ENCODE measurements at places on chromosomes 11 and 22.
A peak's percentile ranks its signal among the peaks of the same experiment; 100 is the strongest.

DNA sequence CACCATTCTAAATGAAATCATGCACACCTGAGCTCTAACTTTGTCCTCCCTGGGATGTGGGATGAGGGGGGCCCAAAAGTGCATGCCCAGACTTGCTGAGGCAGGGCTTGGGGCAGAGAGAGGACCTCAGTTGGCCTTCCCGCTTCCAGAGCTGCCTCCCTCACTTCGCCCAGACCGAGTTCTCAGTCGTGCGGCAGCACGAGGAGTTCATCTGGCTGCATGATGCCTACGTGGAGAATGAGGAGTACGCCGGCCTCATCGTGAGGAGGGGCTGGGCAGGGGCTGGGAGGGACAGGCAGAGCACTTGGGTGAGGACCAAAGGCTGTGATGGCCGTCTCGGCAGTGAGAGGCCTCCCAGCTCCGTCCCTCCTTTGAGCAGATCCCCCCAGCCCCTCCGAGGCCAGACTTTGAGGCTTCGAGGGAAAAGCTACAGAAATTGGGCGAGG, 8.2 kb downstream of the CFL1 start:
- no peak overlapping the region for H3K4me3 ChIP-seq
- H3K4me1 ChIP-seq, result peaks cover 16% of the 10 kb centered on the region
- H3K27me3 ChIP-seq, result peaks cover 34% of the 10 kb centered on the region
- H3K36me3 ChIP-seq, result peaks cover 26% of the 10 kb centered on the region

GRCh38 chr22:45731041-45731797, 59.6 kb downstream of the ATXN10 start:
- no peak overlapping the region for H3K4me3 ChIP-seq
- no peak for DNase-seq
- peaks cover 4% of the 10 kb centered on the region for H3K36me3 ChIP-seq
- no peak overlapping the region for H3K27ac ChIP-seq
- H3K4me1 ChIP-seq, result peaks cover 7% of the 10 kb centered on the region

DNA sequence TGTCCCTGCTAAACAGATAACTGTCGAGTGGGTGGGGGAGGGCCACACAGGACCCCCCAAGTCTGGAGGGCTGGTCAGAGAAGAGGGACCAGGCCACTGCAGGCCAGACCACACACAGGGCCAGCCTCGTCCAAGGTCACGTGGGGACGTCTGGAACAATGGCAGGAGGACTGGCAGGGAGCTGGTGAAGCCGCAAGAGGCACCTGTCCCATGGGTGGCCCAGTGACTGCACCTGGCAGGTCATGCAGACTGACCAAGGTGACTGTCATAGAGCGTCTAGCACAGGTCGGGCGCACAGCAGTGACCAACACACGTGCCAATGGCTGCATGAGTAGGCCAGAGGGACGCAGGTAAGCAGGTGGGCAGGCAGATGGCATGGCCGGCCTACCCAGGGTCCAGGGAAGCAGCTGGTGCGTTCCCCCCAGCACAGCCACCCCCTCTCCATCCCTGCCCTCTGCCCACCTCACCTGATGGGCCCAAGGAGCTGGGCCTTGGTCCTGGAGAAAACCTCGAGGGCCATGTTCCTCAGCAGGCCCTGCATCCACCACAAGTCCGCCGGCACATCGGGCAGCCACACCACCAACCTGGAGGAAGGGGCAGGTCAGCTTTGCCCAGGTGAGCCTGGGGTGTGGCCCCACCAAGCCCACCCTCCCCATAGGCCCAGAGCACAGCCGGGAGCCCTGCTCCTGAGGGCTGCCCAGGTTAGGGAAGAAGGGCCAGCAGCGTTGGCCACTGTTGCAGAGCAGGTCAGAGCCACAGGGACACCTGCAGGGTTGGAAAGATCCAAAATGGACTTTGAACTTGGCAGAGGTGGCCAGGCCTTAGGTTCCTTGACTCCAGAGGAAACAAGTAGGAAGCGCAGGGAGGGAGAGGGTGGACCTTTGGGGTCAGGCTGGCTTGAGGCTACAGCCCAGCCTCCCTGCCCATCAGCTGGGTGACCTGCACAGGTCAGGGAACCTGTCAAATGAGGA, 10.4 kb downstream of the PNPLA5 start:
- no peak overlapping the region for H3K27ac ChIP-seq
- H3K27me3 ChIP-seq, result peaks cover 11% of the 10 kb centered on the region
- no peak for DNase-seq
- H3K4me1 ChIP-seq, result peaks cover 3% of the 10 kb centered on the region
- H3K36me3 ChIP-seq, result peaks cover 4% of the 10 kb centered on the region

DNA sequence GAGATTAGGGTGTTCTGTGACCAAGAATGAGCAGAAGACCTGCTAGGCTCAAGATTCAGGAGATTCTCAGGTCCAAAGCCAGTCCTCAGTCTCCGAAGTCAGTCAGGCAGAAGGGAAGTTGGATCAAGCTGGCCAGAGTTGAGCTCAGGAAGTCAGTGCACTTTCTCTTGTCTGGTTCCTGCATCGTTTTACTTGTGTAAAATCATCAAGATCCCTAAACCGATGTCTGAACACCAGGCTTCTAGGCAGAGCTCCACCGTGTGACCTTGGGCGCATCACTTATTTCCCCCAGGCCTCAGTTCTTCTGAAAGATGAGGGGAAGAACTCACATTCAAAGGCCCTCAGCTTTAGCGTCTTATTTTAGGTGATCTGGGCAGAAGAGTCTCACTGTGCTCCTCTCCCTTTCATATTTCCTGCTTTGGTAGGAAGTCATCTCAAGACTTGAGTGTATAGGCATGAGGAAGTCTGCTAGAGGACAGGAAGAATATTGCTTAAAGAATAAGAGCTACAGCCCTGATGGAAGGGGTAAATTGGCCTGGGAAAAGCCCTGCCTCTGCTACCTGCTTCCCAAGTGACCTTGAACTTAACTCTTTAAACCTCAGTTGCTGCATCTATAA, 20.2 kb downstream of the NF2 start:
- peaks cover 36% of the 10 kb centered on the region for H3K4me1 ChIP-seq
- peak overlapping the region; percentile 92 for H3K27ac ChIP-seq
- no peak for DNase-seq

GRCh38 chr11:39363571-39363970, 2095.9 kb downstream of the LRRC4C start:
- no peak overlapping the region for H3K27ac ChIP-seq
- H3K36me3 ChIP-seq, result no peaks in the 10 kb centered on the region
- H3K4me1 ChIP-seq, result peaks cover 3% of the 10 kb centered on the region
- H3K4me3 ChIP-seq, result no peak overlapping the region
- H3K27me3 ChIP-seq, result no peaks in the 10 kb centered on the region
- DNase-seq, result no peak

Measured in endothelial cell (in vitro differentiated cells).